Transverse colon (tissue), 4 donors: ENCODE measurements at places on chromosomes 5 and 9. TPM values are rescaled to one million over a fixed set of nuclear protein-coding genes. Genes with fewer than 3 reads are reported as not detected.

DNA sequence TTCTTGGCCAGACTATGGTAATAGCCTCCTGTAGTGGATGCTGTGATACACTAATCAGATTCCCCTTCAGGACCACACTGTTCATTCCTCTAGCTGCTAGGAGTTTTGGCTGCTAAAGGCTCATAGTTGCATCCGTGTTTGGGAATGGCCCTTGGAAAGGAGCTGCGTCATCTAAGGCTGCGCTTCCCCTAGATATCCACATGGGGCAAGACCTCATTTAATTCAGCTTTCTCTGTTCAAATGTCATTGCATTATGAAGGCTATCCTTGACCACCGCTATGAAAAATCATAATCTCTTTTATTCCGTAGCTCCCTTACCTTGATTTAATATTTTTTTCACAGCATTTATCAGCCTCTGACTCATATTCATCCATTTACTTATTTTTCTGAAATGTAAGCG, 258.3 kb upstream of the NR4A3 start:
- no peaks in the 10 kb centered on the region for H3K4me1 ChIP-seq
- no peak for DNase-seq
- H3K36me3 ChIP-seq: no peaks in the 10 kb centered on the region
- H3K27ac ChIP-seq: no peak overlapping the region

- DNase-seq: no peak
- H3K4me1 ChIP-seq: peaks cover 11% of the 10 kb centered on the region
- no peak overlapping the region for H3K4me3 ChIP-seq
- H3K27me3 ChIP-seq: no peaks in the 10 kb centered on the region
- no peaks in the 10 kb centered on the region for H3K36me3 ChIP-seq
These were observed 216.8 kb downstream of the TUSC1 start for GRCh38 chr9:25461416-25461815.

- H3K36me3 ChIP-seq: no peaks in the 10 kb centered on the region
- peaks cover 41% of the 10 kb centered on the region for H3K4me1 ChIP-seq
- peak within 1 kb of the TSS; percentile 84 for H3K4me3 ChIP-seq
- H3K27me3 ChIP-seq: no peaks in the 10 kb centered on the region
These were observed at the start of gene SLC12A7 for GRCh38 chr5:1111727-1112289. TSS of gene SLC12A7 (minus strand) at chr5:1112063. CDS start at chr5:1111991, 72 bp downstream.

DNA sequence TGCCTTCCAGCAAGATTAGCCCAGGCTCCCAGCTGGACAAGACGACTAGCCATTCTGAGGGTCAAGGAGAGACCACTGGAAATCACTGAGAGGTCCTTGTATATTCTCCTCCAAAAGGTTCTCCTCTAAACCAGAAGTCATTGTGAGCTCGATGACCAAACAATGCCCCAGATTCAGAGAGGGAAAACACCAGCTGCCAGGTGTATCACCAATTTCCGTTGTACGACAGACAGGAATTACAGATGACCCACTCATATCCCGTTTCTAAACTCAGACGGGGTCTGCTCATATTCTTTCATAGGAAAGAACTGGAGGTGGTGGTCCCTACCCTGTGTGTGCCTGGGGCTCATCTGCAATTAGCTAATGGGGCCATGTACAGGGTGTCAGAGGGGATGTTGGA, 14.2 kb downstream of the FAXDC2 start:
- H3K4me3 ChIP-seq: no peak overlapping the region
- DNase-seq: no peak
- no peaks in the 10 kb centered on the region for H3K36me3 ChIP-seq
- H3K4me1 ChIP-seq: no peaks in the 10 kb centered on the region
- H3K27ac ChIP-seq: peak overlapping the region; percentile 74

- no peaks in the 10 kb centered on the region for H3K4me1 ChIP-seq
- H3K27ac ChIP-seq: no peak overlapping the region
- no peak for DNase-seq
- H3K36me3 ChIP-seq: no peaks in the 10 kb centered on the region
- no peak overlapping the region for H3K4me3 ChIP-seq
These were observed 338.6 kb downstream of the EBF1 start for GRCh38 chr5:158761161-158761560.

DNA sequence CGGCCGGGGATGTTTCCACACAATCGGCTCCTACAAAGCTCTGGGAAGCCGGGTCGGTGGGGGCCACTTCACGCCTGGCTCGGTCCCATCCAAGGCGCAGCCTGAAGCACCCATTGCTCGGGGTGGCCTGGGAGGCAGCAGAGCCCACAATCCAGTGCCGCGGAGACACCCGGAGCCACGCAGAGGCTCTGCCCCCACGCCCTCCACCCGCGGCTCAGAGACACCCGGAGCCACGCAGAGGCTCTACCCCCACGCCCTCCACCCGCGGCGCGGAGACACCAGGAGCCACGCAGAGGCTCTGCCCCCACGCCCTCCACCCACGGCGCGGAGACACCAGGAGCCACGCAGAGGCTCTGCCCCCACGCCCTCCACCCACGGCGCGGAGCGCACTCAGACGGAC, 31.9 kb downstream of the SLC12A7 start:
- no peak overlapping the region for H3K27ac ChIP-seq
- no peaks in the 10 kb centered on the region for H3K4me1 ChIP-seq
- H3K27me3 ChIP-seq: no peaks in the 10 kb centered on the region
- H3K36me3 ChIP-seq: peaks cover 18% of the 10 kb centered on the region

GRCh38 chr5:157400741-157401495, 59.1 kb upstream of the NIPAL4 start:
- H3K4me1 ChIP-seq: no peaks in the 10 kb centered on the region
- H3K27me3 ChIP-seq: no peaks in the 10 kb centered on the region
- H3K36me3 ChIP-seq: no peaks in the 10 kb centered on the region
- no peak for DNase-seq
- H3K4me3 ChIP-seq: no peak overlapping the region

Gene PCDHA9
- total RNA-seq: 1.00 TPM

Gene PHF24
- 0.16 TPM for total RNA-seq
